ENCODE measurements at places on chromosomes 7 and 10.
A peak's percentile ranks its signal among the peaks of the same experiment; 100 is the strongest.

- no peak for DNase-seq
Measured at GRCh38 chr10:117640406-117640805, 97.9 kb downstream of the EMX2 start.

DNA sequence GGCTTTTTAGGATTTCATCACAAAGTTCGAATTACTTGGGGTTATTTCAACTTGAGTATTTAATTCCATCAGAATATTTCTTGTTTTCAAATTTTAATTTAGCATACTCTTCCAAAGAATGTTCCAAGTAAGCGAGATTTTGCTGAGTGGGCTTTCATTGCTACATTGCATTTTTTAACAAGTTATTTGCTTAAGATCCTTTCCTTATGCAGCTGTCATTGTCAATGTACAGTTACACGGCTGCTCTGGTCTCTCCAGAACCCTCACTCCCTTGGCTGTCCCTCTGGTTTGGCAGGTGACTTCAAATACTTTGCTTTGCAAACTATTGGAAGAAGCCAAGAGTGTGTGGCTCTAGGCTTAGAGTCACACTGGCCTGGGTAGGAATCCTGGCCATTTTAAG is 80.0 kb downstream of the CFAP58 start:
- DNase-seq: no peak

- DNase-seq: peak; percentile 8
Measured at GRCh38 chr10:103333934-103334520, 16.9 kb downstream of the PCGF6 start.

GRCh38 chr7:19105546-19105945 is 11.9 kb downstream of the TWIST1 start:
- no peak for DNase-seq

- DNase-seq: no peak
Measured at GRCh38 chr7:40437498-40437897, 302.7 kb downstream of the SUGCT start.

DNA sequence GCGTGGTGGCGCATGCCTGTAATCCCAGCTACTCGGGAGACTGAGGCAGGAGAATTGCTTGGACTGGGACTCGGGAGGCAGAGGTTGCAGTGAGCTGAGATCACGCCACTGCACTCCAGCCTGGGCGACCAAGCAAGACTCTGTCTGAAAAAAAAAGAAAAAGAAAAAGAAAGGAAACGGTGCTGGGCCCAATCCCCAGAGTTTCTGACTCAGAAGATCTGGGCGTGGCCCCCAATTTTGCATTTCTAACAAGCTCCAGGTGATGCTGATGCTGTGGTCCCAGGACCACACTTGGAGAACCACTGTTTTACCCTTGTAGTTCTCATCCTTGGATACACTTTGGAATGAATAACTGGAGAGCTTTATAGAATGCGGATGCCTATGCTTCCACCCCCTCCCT is 79.0 kb downstream of the C10orf105 start:
- DNase-seq: no peak

GRCh38 chr7:151125846-151126481 is 39.7 kb downstream of the AGAP3 start:
- DNase-seq: no peak

GRCh38 chr7:80210400-80210799 is 75.8 kb downstream of the GNAI1 start:
- DNase-seq: no peak

DNA sequence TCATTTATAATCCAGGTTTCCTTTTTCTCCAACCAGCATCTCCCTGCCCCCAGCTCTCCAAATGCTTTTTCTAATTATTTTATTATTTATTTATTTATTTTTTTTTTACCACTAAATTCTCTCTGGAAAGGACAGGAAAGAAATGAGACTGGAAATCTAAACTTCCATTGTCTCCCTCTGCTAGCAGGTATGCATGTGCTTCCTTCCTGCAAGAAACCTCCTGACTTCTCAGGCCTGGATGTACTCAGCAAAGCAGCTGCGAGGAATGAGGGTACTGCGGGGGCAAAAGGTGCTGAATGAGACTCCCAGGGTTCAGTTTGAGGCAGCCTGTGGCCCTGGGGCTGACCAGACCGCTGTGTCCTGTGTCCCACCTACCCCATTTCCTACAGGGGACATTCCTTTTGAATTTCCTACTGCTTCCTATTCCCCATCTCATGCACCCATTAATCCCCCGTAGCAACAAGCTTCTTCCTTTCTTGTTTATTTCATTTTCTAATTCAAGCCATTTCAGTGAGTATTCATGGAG is 324.6 kb upstream of the IGFBP3 start:
- no peak for DNase-seq

DNA sequence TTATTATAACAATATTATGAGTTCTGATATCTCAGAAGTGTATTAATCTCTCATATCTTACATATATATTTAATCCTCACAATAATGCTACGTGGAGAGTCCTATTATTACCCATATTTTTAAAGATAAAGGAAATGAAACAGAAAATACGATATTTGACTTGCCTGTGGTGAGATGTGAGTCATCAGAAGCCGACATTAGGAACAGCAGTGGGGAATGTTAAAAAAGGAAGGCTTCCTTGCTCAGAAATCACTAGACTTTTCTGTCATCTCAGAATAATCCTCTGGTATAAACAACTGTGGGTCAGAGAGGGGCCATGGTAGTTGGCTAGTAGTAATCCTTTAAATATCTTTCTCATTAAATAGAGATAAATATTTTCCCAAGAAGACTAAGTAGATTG is 402.3 kb upstream of the PCDH15 start:
- no peak for DNase-seq

- no peak for DNase-seq
Measured at GRCh38 chr10:593901-594457, 95.5 kb downstream of the DIP2C start.

- no peak for DNase-seq
Measured at GRCh38 chr7:85030893-85031292, 156.0 kb downstream of the SEMA3D start.

- no peak for DNase-seq
Measured at GRCh38 chr7:124515106-124515830, 250.3 kb downstream of the GPR37 start.

DNA sequence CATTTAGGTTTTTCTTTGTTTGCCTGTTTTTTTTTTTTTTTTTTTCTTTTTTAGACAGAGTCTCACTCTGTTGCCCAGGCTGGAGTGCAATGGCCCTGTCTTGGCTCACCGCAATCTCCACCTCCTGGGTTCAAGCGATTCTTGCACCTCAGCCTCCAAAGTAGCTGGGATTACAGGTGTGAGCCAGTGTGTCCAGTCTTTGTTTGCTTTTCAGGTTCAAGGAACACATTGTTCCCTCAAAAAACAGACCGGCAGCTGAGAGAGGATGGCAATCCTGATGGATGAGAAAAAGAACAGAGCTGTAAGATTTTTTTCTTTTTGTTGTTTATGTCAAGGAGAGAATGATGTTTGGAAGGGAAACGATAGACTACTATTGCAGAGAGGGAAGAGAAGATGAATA is 23.3 kb upstream of the RHOBTB1 start:
- no peak for DNase-seq

DNA sequence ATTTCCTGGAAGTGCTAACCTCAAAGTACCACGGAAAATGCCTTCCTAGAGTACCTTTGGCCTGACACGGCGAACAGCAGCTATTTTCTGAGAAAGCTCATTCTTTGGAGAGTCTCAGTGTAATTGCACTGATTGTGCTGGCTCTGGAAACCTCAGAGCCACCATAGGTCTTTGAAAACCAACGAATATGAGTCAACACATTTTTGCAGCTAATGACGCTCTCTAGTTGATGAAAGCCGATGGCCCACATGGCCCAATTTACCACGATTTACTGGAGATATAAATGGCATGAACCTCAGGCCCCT is 187.1 kb downstream of the ADARB2 start:
- no peak for DNase-seq

- no peak for DNase-seq
Measured at GRCh38 chr10:67784474-67784873, 53.5 kb downstream of the DNAJC12 start.

DNA sequence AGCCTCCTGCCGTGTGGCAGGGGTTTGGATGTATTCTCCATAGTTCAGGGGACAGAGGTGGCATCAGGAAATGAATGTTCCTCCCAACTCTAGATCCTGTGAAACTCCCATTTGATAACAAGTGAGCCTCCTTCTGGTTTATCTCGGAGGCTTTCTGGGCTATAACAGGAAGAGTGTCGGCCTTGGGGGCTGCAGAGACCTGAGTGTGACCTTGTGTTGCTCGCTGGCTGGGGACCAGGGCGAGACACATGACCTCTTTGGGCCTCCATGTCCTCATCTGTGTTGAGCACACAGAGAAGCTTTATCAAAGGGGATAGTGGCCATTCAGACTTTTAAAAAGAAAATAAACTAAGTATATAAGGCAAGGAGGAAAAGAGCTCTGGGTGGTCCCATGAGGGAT is 78.0 kb upstream of the SMNDC1 start:
- DNase-seq: no peak
